H1 (cell line): ENCODE measurements at places on chromosomes 1 and 21. TPM values are rescaled to one million over a fixed set of nuclear protein-coding genes. Genes with fewer than 3 reads are reported as not detected.

GRCh38 chr1:55990007-55990406 lies 589.4 kb downstream of the PLPP3 start:
- DNase-seq = no peak

GRCh38 chr1:1212780-1213344 lies 1.1 kb downstream of the TNFRSF4 start:
- no peak for DNase-seq

DNA sequence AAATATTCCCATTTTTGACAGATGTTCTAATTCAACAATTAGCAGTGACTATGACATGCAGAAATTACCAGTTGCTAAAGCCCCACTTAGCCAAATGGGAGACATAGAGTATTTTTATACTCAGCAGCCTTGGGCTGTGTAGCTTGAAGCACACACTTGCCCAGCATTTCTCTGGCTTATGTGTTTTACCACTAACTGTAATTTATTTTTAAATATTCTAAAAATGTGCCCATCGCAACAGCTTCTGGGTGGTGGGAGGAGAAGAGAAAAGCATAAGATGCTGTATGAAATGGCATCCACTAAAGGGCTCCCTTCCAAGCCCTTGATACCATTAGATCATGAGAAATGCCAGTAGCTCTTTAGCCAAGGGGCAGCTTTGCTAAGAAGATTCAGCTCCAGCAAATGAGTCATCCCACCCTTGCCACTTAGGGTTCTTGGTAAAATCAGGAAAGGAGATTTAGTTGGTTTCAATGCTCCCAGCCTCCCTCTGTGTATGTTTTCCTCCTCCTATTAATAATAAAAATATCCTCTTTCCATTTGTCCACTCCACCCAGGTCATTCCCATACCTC lies 462.7 kb upstream of the DEPDC1 start:
- no peak for DNase-seq

- no peak for DNase-seq
Measured at GRCh38 chr21:33685613-33686197, 43.4 kb downstream of the ITSN1 start.

DNA sequence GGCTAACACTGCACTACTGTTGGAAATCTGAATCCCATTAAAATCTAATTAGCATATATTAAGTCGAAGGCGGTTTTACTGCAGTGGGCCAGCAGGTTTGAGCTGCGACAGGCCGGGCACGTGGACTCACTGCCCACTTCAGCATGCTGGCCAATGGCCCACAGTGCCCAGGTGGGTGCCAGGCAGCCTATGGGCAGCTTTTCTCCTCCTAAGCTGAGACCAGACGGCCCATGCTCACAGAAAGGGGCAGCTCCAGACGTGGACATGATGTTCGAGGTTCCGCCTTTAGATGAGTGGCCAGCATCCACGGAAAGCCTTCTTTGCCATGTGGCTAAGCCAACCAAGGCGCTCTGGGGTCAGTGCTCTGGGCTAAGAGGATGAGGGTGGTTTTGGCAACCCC lies 89.8 kb upstream of the KLHDC7A start:
- DNase-seq = no peak

GRCh38 chr1:61588736-61589672 lies 135.9 kb downstream of the TM2D1 start:
- peak; percentile 43 for DNase-seq

GRCh38 chr1:153617663-153618062 lies 1.5 kb upstream of the S100A14 start:
- DNase-seq = peak; percentile 54

DNA sequence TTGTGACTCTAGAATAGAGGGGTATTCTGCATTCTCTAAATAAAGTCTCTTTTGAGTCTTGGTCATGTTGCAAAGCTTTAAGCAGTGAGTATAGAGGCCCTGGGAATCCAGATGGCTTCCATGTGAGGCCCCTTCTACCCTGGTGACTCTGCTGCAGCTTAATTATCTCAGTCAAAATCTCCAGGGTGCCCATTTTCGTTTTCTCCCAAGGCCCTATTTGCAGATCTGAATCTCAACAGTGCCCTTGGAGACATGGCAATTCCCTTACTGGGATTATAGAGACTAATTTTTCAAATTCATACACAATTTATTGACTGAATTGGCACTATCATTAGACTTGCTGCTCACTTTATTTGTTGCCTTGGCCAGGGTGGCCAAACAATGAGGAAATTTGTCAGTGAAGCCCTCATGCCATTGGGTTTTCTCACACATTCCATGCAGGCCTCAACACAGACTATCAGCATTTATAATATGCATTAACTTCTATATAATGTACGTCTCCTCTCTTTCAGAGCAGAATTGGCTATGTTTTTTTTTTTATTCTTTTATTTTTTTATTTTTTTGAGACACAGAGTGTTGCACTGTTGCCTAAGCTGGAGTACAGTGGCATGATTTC lies 35.1 kb downstream of the PROX1 start:
- DNase-seq = no peak

GRCh38 chr1:19074902-19075721 lies 118.6 kb upstream of the IFFO2 start:
- DNase-seq = no peak

GRCh38 chr1:9827558-9828185 lies 3.9 kb upstream of the CLSTN1 start:
- no peak for DNase-seq

GRCh38 chr1:65476327-65476726 lies 55.9 kb downstream of the LEPR start:
- DNase-seq = no peak

DNA sequence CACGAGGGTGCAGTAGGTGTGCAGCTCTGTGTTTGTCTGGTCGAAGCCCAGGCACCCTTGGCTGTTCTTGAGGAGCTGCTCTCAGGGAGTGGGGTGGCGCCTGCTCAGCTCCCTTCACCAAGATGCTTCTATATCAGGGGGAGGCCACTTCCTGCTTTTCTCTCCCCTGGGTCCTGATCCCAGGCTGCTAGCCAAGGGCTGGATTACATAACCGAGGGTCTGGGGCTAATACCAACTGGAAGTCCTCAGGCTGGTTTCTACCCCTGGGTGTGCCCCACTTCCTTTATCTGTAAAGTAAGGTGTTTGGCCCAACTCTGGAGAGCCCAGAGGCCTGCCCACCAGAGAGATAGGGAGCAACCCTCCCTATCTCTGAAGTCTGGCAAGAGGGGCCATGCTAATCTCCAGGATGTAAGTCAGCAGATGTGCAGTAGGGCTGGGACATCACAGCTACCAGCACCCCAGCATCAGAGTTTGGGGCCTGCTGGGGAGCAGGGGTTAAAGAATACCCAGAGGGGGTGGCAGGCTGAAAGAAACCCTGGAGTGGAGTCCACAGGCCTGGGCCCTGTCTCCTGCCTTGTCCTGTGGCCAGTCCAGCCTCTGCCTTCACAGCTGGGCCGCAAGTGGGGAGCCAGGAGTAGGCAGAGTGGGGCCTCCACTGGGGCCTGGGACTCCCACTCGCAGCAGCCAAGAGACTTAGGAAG lies 2.1 kb downstream of the SELENBP1 start:
- DNase-seq = no peak

DNA sequence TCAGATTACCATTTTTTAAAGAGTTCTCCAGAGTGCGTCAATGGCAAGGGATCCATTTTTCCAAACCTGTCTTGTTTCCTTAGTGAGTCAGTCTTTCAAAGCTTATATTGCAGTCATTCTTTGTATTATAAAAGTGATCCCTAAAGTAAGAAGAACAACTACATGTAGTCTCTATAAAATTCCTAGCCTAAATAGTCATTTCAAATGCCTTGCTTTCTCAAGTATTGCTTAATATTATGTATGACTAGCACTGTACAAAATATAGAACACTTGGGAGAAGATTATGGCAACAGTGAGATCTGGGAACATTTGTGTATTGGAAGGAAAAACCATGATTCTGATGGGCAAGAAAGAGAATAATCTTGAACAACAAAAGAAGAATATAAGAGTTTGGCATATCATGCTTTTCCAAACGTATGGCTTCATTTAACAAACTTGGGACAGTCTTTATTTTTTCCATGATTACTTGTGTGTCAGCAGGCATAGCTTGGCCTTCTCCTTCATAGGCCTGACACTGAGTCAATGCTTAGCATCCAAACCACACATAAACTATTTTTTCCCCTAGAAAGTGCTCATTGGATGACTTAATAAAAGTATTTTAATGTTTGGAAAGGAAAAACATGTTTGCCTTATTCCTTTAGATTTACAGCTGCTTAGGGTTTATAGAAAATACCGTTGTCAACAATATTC lies 547.4 kb downstream of the LTN1 start:
- no peak for DNase-seq

GRCh38 chr1:3332662-3333061 lies 121.8 kb upstream of the ARHGEF16 start:
- no peak for DNase-seq

GRCh38 chr1:19606817-19607642 lies 37.1 kb upstream of the NBL1 start:
- DNase-seq = no peak

Gene CTNNBIP1
- total RNA-seq = 46.6 and 49.5 TPM in 2 replicates

Gene ZNF683
- not detected in 2 replicates for total RNA-seq

Gene ENTREP3
- 52.2 and 55.4 TPM in 2 replicates for total RNA-seq

Gene SERPINC1
- total RNA-seq = not detected in 2 replicates

Gene PIGM
- total RNA-seq = 5.1 and 5.4 TPM in 2 replicates

Gene DNALI1
- total RNA-seq = 9.5 and 11.3 TPM in 2 replicates

Gene JMJD4
- 13.0 and 13.2 TPM in 2 replicates for total RNA-seq

Gene KIFAP3
- 3.2 TPM in 2 replicates for total RNA-seq

Gene LCE1F
- total RNA-seq = not detected in 2 replicates

Gene OR2T35
- not detected in 2 replicates for total RNA-seq

Gene C1orf87
- 0.29 and 0.41 TPM in 2 replicates for total RNA-seq
